ENCODE measurements at places on chromosomes 2 and 18.

DNA sequence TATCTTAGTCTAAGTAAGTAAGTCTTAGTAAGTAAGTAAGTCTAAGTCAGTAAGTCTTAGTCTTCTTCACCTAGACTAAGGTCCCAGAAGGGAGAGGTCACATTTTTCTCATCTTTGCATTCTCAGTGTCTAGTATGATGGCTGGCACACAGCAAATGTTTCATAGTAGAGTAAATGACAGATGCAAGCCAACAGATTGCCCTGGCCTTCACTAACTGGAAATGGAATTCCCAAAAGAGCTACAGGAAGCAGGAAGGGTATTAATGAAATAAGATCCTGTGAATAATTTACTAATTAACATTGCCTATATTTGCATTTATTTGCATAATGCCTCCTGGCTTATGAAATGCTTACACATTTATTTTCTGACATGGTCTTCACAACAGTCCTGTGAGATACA lies 221.6 kb downstream of the RAD51AP2 start:
- DNase-seq, result no peak

- no peak for DNase-seq
These were observed 35.9 kb upstream of the MYO1B start for GRCh38 chr2:191209340-191209739.

DNA sequence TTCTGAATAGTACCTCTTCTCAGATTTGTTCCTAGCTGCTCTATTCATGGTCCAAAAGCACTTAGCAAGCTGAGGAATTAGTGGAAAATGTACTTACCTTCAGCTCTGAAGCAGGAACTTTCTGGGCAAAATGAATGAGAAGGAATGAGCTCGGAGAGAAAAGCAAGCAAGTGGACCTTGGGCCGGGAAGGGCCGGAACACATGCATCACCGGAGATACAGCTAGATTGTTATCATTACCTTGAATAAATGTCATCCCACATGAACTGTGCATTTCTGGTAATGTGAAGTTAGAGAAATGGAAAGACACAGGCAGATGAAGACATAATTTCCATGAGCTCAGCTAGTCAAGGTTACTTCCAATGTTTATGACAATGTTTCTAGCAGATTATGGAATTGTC lies at the start of gene MC2R:
TSS of gene MC2R (minus strand) at position 146 of the 400 bp plus-strand sequence. CDS start 30,018 bp downstream, outside the sequence.
- no peak for DNase-seq

DNA sequence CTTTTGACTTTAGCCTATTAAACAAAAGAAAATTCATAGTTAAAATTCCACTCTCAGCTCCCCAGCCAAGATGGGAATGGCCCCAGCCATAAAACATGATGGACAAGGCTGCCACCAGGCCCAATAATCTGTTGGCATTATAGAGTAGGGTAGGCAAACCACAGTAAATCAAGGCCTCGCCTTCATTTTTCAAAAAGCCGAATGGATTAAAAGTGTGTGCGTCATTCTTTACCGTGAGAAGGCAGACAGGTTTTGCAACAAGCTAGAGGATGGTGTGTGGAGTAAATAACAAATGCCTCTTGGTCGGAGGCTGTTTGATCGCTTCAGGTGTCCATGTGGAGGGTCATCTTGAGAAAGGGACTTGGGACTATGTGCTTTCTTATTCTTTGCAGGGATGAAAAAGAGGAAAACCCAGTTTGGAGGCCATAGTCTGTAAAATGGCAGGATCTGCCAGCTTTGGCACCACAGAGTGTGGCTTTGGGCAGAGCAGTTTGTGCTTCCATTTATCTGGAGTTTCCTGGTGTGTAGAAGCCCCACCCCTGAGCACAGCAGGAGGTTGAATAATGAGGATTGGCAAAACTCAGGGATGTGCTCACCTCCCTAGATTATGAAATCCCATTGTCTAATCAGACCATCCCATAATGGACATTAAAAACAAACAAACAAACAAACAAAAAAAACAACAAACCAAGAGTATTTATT lies 57.1 kb upstream of the ITGB6 start:
- DNase-seq, result no peak

DNA sequence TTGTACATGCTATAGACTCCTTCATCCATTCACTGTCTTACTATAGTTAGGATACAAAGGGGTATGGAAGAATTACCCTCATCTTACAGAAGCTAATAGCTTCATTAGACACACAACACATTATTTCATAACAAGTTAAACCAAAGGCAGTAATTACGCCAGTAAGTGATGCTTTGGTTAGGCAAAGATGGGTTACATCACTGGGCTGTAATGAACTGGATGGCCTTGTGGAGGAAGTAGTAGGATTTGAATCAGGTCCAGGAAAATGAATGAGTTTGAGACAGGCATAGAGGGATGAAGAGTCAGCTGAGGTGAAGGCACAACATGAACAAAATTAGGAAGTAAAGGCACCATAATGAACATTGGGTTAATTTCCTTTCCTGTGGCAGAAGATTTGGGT lies 80.1 kb downstream of the SOCS6 start:
- no peak for DNase-seq

Measured in HT1080 (cell line).